Transverse colon (tissue), 4 donors: ENCODE measurements at places on chromosomes 4 and X. TPM values are rescaled to one million over a fixed set of nuclear protein-coding genes. Genes with fewer than 3 reads are reported as not detected.

EDNRA gene
- 0.55 TPM for total RNA-seq

GPR119 gene
- not detected for total RNA-seq

FATE1 gene
- not detected for total RNA-seq

SGMS2 gene
- total RNA-seq = 115 TPM

HAND2 gene
- total RNA-seq = 38.4 TPM

PRSS12 gene
- total RNA-seq = 58.0 TPM

MID1 gene
- 27.9 TPM for total RNA-seq

LRPAP1 gene
- total RNA-seq = 102 TPM

CLGN gene
- total RNA-seq = 1.5 TPM

DCAF4L1 gene
- not detected for total RNA-seq

FMR1NB gene
- not detected for total RNA-seq

USP26 gene
- not detected for total RNA-seq

CYLC1 gene
- not detected for total RNA-seq

RAB41 gene
- total RNA-seq = 4.2 TPM

HSFX4 gene
- not detected for total RNA-seq

SPIN2A gene
- total RNA-seq = 1.2 TPM

MAGED2 gene
- 32.9 TPM for total RNA-seq

TDO2 gene
- not detected for total RNA-seq

RAB9B gene
- total RNA-seq = 0.40 TPM

COMMD8 gene
- 20.2 TPM for total RNA-seq

CHIC2 gene
- 36.4 TPM for total RNA-seq

FAT4 gene
- 7.2 TPM for total RNA-seq

ARHGAP10 gene
- total RNA-seq = 14.7 TPM

ADAMTS3 gene
- 0.14 TPM for total RNA-seq

CT45A5 gene
- total RNA-seq = not detected

AKAP14 gene
- not detected for total RNA-seq

TAF9B gene
- 3.4 TPM for total RNA-seq

EIF4E gene
- 103 TPM for total RNA-seq

NHSL2 gene
- total RNA-seq = 6.0 TPM

SCRG1 gene
- 0.32 TPM for total RNA-seq

GLRB gene
- 2.9 TPM for total RNA-seq

SPATA4 gene
- not detected for total RNA-seq
